Activated CD4-positive, alpha-beta T cell treated with anti-CD3 and anti-CD28 coated beads, Interleukin-2, amount 50 U/mL, for 24 hours (primary cell): ENCODE measurements at places on chromosomes 2 and 18.

GRCh38 chr2:11123856-11124759 lies 31.2 kb upstream of the SLC66A3 start:
- DNase-seq: peak; percentile 61

- DNase-seq: no peak
These were observed 331.7 kb downstream of the GBX2 start for GRCh38 chr2:235836491-235836911.

- peak; percentile 65 for DNase-seq
These were observed 50.2 kb downstream of the TEX44 start for GRCh38 chr2:231642631-231643494.

- no peak for DNase-seq
These were observed 744.3 kb upstream of the SOX11 start for GRCh38 chr2:4947911-4948310.

DNA sequence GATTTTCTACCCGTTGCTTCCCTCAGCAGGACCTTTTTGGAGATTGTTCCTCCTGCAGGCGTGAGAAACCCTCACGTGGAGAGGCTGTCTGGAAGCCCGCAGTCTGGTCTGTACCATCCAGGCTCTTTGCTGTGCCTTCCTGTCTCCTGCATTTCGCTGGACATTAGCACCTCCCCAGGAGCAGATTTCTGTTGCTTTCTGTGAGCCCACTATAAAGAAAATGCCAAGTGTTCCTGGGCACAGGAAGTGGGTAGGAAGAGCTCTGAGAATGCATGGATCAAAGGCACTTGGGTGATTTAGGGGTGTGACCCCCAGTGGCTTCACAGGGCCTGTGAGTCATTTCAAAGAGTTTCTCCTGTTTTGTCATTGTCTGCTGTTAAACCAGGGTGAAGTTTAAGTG lies 27.3 kb downstream of the SPTBN1 start:
- no peak for DNase-seq

DNA sequence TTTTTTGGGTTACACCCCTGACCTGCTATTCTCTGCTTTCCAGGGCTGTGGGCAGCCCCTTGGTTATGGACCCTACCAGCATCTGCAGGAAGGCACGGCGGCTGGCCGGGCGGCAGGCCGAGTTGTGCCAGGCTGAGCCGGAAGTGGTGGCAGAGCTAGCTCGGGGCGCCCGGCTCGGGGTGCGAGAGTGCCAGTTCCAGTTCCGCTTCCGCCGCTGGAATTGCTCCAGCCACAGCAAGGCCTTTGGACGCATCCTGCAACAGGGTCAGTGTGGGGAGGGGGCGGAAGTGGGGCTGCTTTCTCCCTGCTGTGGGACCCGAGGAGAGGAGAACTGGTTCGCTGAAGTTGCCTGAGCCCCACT lies 9.7 kb upstream of the WNT10A start:
- no peak for DNase-seq

DNA sequence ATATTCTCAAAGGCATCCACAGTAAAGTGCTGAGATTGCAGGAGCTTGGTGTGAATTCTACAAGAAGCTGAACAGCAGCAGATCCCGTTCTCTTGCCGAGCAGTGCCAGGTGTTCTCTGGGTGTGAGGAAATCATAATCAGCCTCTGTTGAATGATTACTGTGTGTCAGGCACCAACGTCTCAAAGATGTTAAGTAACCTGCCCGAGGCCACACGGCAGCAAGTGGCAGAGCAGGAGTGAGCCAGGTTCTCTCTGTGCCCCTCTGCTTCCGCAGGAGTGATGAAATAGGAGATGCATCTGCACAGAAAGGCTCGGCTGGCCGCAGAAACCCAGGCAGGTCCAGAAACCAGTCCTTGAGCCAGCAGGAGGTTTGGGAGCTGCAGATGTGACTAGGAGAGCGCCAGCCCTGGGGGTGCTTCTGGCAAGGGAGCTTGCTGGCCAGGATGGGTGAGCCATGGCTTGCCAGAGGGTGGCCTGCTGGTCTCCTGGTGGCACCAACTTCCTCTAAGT lies 68.4 kb downstream of the COPS7B start:
- DNase-seq: no peak

DNA sequence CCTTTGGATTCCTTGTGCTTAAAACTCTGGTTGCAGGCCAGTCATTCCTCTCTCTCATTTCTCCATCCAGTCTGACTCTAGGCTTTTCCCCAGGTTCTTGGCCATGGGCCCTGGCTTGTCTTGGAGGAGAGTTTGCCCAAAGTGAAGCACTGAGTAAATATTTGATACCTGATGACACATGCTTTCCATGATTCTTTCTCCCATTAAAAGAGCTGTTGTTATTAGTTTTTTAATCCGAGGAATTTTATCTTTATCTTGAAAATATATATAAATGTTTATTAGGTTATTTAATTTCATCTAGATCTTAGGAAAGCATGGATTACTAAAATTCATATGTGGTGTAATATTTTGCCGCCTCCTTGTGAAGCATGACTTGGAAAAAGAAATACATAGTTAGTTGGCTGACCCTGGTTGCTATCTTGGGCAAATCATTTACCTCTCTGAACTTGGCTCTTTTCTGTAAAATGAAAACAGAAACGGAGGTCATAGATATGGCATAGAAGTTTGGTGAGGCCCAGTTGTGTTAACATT lies 650.1 kb downstream of the SLC4A3 start:
- no peak for DNase-seq

- DNase-seq: no peak
These were observed 111.7 kb upstream of the SETBP1 start for GRCh38 chr18:44568986-44569385.
